ENCODE measurements at places on chromosomes 16 and 17. TPM values are rescaled to one million over a fixed set of nuclear protein-coding genes. Genes with fewer than 3 reads are reported as not detected.

The MILR1 gene
- not detected for polyA plus RNA-seq

The HOXB5 gene
- polyA plus RNA-seq = 0.46 TPM

The CACNA1G gene
- 22.8 TPM for polyA plus RNA-seq

- peaks cover 3% of the 10 kb centered on the region for H3K4me1 ChIP-seq
- DNase-seq = no peak
- H3K36me3 ChIP-seq = no peaks in the 10 kb centered on the region
- no peak overlapping the region for H3K27ac ChIP-seq
- H3K27me3 ChIP-seq = no peaks in the 10 kb centered on the region
- no peak overlapping the region for H3K4me3 ChIP-seq
Measured at GRCh38 chr16:48534601-48535340, 75.2 kb downstream of the N4BP1 start.

DNA sequence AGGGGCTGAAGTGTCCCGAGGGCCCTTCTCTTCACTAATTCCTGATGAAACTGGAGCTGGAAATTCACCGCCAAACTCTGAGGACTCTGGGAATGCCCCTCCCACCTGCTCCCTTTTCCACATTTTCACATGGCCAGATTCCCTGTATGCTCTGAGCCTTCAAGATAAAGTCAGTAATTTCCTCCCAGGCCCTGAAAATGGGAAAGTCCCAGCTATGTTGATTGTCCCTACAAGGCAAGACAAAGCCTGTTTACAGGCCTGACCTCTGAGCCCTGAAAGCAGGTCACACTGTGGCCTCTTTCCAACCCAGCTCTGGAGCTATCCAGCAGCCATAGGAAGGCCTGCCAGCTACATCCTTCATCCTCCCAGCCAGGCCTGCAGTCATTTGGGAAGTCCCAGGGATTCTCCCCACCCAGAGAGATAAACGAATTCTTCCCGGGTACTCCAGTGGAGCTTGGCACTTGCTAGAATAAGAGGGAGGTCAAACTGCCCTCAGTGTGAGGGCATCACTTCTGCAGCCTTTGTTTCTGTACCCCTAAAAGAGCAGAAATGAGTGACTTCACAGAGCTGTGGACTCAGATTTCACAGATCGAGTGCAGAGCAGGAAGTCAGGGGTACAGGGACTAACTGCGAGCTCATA is 19.6 kb upstream of the CCL2 start:
- no peaks in the 10 kb centered on the region for H3K36me3 ChIP-seq
- peak; percentile 17 for DNase-seq
- H3K27ac ChIP-seq = no peak overlapping the region
- H3K4me3 ChIP-seq = no peak overlapping the region

- no peak overlapping the region for H3K4me3 ChIP-seq
- no peaks in the 10 kb centered on the region for H3K36me3 ChIP-seq
- H3K4me1 ChIP-seq = no peaks in the 10 kb centered on the region
- peak; percentile 79 for DNase-seq
- H3K27me3 ChIP-seq = no peaks in the 10 kb centered on the region
- H3K27ac ChIP-seq = no peak overlapping the region
Measured at GRCh38 chr16:23026784-23027362, 122.4 kb downstream of the USP31 start.

GRCh38 chr17:51646539-51646938 is 386.2 kb downstream of the UTP18 start:
- H3K36me3 ChIP-seq = no peaks in the 10 kb centered on the region
- no peak overlapping the region for H3K4me3 ChIP-seq
- H3K27me3 ChIP-seq = no peaks in the 10 kb centered on the region

DNA sequence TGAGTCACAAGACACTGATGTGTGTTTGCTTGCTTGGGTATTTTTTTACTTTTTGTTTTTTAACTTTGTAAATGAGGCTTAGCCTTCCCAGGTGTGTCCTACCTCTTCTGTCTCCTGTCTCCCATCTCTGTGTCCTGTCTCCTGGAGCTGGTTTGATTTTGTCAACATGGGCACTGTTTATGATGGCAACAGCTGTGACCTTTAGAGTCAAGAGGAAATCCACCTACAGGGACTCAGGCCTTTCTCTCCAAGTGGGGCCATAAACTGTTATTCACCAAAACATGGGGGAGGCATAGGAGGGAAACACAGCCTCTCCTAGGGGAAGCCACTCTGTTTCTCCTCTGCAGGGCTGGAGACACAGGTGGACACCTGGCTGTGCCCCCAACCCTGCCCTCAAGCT is 13.1 kb upstream of the PLCG2 start:
- no peaks in the 10 kb centered on the region for H3K27me3 ChIP-seq
- no peaks in the 10 kb centered on the region for H3K36me3 ChIP-seq
- H3K27ac ChIP-seq = no peak overlapping the region

DNA sequence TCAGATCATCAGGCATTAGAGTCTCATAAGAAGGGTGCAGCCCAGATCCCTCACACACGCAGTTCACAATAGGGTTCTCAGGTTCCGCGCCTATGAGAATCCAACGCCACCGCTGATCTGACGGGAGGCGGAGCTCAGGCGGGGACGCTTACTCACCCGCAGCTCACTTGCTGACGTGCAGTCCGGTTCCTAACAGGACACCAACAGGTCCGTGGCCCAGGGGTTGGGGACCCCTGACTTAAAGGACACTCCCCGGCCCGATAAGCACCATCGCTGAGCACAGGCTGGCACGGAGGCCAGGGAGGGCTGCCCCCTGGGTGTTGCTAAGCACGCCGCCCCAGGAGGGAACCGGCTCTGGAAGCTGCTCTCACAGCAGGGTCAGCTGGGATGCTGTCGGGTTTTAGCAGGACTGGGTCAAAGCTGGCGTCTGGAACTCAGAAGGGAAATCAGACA is 30.1 kb upstream of the BAHCC1 start:
- H3K27me3 ChIP-seq = no peaks in the 10 kb centered on the region
- DNase-seq = peak; percentile 81
- peaks cover 4% of the 10 kb centered on the region for H3K4me1 ChIP-seq

DNA sequence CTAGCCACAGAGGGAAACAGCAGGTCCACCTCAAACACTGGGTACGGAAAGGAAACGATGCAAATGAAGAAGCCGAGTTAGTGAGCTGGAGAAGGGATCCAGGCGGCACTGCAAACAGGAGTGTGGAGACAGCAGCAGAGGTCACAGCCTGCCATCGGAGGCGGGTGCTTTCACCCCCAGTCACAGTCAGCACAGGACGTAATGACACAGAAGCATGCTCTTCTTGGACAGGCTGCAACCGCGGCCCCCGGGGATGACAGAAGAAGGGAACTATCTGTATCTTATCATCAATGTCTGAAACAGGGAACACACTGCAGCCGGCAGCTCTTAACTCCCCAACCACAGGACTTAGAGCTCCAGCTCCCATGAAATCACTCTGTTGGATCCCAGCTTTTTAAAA is 16.1 kb upstream of the SLC38A8 start:
- H3K27me3 ChIP-seq = no peaks in the 10 kb centered on the region

GRCh38 chr17:79812353-79813258 is 15.7 kb upstream of the CBX8 start:
- no peaks in the 10 kb centered on the region for H3K36me3 ChIP-seq
- peaks cover 82% of the 10 kb centered on the region for H3K27me3 ChIP-seq
- no peak for DNase-seq
- H3K27ac ChIP-seq = no peak overlapping the region
- peaks cover 27% of the 10 kb centered on the region for H3K4me1 ChIP-seq

GRCh38 chr16:21652453-21652852 is at the start of gene IGSF6:
TSS of gene IGSF6 (minus strand) at chr16:21652608. CDS start at chr16:21652598, 10 bp downstream.
- no peak within 1 kb of the TSS for H3K4me3 ChIP-seq
- DNase-seq = no peak
- peaks cover 3% of the 10 kb centered on the region for H3K36me3 ChIP-seq
- no peak within 1 kb of the TSS for H3K27ac ChIP-seq
- no peaks in the 10 kb centered on the region for H3K4me1 ChIP-seq
- H3K27me3 ChIP-seq = no peaks in the 10 kb centered on the region
